ENCODE measurements at places on chromosomes 11 and 22. TPM values are rescaled to one million over a fixed set of nuclear protein-coding genes. Genes with fewer than 3 reads are reported as not detected.

- no peaks in the 10 kb centered on the region for H3K4me1 ChIP-seq
- H3K27me3 ChIP-seq, result no peaks in the 10 kb centered on the region
- H3K4me3 ChIP-seq, result no peak overlapping the region
- H3K36me3 ChIP-seq, result no peaks in the 10 kb centered on the region
- no peak for DNase-seq
Measured at GRCh38 chr22:44103735-44104480, 76.8 kb upstream of the PARVG start.

ZNF280A gene
- not detected for total RNA-seq

GRCh38 chr11:87215236-87215635 is 177.5 kb downstream of the TMEM135 start:
- no peak for DNase-seq
- no peak overlapping the region for H3K4me3 ChIP-seq
- no peaks in the 10 kb centered on the region for H3K27me3 ChIP-seq

ALG12 gene
- total RNA-seq, result 16.6 TPM

DNA sequence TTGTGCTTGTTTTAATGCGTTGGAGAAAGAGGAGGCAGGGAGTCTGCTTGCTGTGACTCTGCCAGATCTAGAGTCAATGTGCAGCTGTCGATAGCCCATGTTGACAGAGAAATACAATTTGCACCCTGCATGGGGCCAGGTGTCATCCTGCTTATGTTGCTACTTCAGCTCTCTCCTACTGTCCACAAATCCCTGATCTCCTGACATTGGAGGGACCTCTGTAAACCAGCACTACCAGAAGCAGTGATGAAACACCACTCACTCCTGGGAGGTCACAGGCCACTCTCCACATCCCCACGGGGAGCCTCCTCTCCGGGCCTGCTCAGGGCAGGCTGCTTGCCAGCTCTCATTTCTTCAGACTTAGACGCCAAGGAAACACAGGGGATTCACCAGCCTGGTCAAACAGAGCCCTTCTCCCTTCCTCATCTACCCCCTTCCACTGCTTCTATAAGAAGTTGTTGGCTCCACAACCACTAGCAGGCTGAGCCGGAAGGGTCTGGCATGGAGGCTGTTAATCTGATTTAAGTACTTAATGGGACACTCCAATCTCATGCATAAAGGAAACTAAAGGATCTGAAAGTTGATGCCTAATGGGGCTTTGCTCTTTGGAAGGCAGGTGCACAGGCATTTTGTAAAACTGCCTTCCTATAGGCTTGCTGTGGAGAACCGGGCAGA is 29.9 kb upstream of the CSNK2A3 start:
- no peak overlapping the region for H3K27ac ChIP-seq
- DNase-seq, result no peak
- H3K27me3 ChIP-seq, result no peaks in the 10 kb centered on the region

OR8G1 gene
- total RNA-seq, result not detected

RAPSN gene
- not detected for total RNA-seq

DNA sequence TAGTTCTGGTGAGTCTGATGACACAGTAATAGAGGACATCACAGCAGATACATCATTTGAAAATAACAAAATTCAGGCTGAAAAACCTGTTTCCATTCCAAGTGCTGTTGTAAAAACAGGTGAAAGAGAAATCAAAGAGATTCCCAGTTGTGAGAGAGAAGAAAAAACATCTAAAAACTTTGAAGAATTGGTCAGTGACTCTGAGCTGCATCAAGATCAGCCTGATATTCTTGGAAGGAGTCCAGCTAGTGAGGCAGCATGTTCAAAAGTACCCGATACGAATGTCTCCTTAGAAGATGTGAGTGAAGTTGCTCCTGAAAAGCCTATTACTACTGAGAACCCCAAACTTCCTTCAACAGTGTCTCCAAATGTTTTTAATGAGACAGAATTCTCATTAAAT is 38.7 kb downstream of the RTN3 start:
- H3K4me1 ChIP-seq, result no peaks in the 10 kb centered on the region
- H3K27ac ChIP-seq, result no peak overlapping the region
- no peaks in the 10 kb centered on the region for H3K27me3 ChIP-seq
- H3K36me3 ChIP-seq, result no peaks in the 10 kb centered on the region
- no peak for DNase-seq

RFPL2 gene
- total RNA-seq, result not detected

- no peaks in the 10 kb centered on the region for H3K36me3 ChIP-seq
- no peak for DNase-seq
- no peaks in the 10 kb centered on the region for H3K4me1 ChIP-seq
Measured at GRCh38 chr11:4804280-4804679, at the start of gene OR52R1. Gene OR52R1 (minus strand): TSS chr11:4804380. CDS start chr11:4804380, 0 bp downstream.

NXPE4 gene
- not detected for total RNA-seq

DNA sequence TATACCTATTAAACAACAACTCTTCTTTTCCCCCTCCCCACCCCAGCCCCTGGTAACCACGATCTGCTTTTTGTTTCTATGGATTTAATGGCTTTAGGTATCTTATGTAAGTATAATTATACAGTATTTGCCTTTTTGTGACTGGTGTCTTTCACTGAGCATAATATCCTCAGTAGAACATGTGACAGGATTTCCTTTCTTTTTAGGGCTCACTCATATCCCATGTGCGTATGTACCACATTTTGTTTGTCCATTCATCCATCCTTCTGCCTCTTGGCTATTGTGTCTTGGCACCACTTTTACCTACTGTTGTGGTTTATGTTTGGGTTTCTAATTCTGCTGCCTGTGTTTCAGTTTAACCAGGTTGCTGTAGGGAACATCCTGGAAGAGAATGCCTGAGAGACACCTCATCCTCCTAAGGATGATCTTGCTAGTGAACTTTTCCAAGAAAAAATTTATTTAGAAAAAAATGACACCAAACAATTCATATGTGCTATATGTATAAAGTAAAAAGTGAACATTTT is 77.6 kb upstream of the SESN3 start:
- H3K4me3 ChIP-seq, result no peak overlapping the region
- no peak overlapping the region for H3K27ac ChIP-seq
- H3K27me3 ChIP-seq, result no peaks in the 10 kb centered on the region
- peaks cover 3% of the 10 kb centered on the region for H3K4me1 ChIP-seq
- H3K36me3 ChIP-seq, result no peaks in the 10 kb centered on the region

- no peaks in the 10 kb centered on the region for H3K36me3 ChIP-seq
- H3K27me3 ChIP-seq, result peaks cover 26% of the 10 kb centered on the region
- no peak for DNase-seq
- H3K4me3 ChIP-seq, result no peak overlapping the region
- H3K27ac ChIP-seq, result no peak overlapping the region
Measured at GRCh38 chr22:20012741-20013331, 3.8 kb downstream of the ARVCF start.

All from esophagus squamous epithelium (tissue), 5 donors.